CD4-positive, alpha-beta T cell treated with Interleukin-4 for 1 hour (primary cell): ENCODE measurements at places on chromosomes 4 and X.
A peak's percentile ranks its signal among the peaks of the same experiment; 100 is the strongest.

DNA sequence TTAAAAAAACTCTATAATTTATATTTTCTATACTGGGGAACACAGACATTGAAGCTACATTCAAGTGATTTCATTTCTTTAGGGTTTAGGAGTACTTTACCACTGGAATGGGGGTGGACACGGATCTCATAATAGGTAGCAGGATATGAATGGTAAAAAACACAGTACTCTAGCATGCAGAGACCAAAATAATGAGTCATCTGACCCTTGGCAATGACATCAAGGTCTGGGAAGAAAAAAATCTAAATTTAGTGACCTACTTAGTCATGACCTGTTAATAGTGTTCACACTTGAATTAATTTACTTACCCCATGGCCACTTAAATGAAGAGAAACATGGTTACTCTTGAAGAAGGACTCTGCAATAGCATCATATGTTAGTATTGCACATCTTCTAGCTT lies 187.9 kb downstream of the EPHA5 start:
- DNase-seq = no peak

- peak; percentile 19 for DNase-seq
Measured at GRCh38 chrX:86002076-86002896, 45.1 kb downstream of the CHM start.

GRCh38 chr4:39295784-39296183 lies 70.4 kb downstream of the RFC1 start:
- no peak for DNase-seq

- DNase-seq = no peak
Measured at GRCh38 chr4:152269448-152270191, 266.3 kb downstream of the FBXW7 start.

DNA sequence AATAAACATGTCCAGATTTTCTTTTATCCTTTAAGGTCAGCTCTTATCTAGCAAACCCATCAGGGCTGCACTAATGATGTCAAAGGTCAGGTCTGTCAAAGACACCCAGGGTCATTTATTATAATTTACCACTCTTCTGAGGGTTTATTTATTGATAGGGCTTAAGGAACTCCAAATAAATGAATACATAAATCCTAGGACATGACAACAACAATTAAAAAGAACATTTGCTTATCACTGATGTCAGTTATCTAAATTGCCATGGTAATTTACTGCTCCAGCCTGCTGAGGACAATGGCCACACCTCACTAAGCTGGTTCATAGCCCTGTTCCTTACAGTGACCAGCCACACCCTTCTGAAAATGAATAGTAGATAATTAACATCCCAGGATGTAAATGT lies 317.1 kb downstream of the UNC5C start:
- no peak for DNase-seq

DNA sequence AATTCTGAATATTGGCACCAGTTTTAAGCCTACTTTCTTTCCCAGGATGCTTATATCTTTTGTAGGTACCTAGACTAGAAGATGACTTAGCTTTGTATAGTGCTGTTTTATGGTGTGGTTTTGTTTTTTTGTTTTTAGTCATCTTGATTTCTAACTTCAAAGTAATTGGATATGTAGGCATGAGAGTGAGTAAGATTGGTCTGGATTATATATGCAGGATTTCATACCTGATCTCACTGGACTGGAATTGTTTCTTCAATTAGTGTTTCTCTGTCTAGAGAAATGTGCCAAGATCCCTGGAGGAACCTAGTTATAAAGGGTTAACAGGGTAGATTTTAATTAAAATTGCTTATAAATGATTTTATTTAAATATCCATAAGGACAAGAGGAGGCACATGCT lies 23.1 kb downstream of the NAP1L5 start:
- DNase-seq = no peak

GRCh38 chrX:79036157-79036880 lies 91.1 kb downstream of the P2RY10 start:
- DNase-seq = peak; percentile 7

DNA sequence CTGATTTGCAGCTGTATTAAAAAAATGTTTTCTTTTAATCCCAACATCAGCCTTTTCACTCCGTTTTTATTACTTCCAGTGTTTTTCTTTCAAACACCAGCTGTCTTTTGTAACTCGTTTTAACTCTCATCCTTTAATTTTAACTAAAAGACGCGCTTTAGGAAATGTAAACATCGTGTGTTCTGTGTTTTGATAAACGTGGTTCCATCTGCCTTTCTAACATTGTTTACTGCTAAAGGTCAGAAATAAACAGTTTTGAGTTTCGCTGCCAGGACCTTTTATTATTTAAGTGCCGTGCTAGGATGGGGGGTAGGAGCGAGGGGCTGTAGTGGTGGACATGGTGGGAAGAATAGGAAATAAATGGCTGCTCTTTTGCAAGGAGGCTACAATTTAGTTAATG lies 1.5 kb downstream of the N4BP2 start:
- DNase-seq = no peak

GRCh38 chr4:84035568-84035967 lies 463.5 kb downstream of the NKX6-1 start:
- DNase-seq = no peak

DNA sequence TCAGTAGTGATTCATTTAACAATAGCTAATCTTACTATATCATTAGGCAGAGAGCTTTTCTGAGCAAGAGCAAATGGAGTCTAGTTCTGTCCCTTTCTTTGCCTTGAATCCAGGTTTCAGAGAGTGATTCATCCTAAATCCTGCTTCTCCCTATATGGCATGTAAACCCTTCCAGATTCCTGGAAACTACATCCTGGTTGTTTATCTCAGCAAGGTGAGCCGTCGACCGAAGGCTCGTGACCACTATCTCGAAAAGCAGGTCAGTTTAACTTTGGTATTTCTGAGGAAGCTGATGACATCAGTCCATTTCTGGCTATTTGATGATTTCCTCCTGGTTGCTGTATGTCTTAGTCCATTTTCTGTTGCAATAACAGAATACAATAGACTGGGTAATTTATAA lies 40.7 kb upstream of the ERVMER34-1 start:
- no peak for DNase-seq
